Pons (tissue), 1 donor: ENCODE measurements at places on chromosomes 7 and 10.

GRCh38 chr7:133529861-133530260, 277.0 kb downstream of the EXOC4 start:
- no peak for DNase-seq

DNA sequence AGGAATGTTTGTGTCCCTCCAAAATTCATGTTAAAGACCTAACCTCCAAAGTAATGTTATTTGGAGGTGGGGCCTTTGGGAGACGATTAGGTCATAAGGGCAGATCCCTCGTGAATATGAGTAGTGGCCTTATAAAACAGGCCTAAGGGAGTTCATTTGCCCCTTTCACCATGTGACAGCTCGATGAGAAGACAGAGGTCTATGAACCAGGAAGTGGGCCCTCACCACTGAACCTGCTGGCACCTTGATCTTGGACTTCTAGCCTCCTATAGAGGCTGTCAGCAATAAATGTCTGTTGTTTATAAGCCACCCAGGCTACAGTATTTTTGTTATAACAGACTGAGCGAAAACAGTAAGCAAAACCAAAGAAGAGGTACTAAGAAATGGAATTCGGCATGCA, 14.1 kb downstream of the NUDCD3 start:
- DNase-seq, result no peak

DNA sequence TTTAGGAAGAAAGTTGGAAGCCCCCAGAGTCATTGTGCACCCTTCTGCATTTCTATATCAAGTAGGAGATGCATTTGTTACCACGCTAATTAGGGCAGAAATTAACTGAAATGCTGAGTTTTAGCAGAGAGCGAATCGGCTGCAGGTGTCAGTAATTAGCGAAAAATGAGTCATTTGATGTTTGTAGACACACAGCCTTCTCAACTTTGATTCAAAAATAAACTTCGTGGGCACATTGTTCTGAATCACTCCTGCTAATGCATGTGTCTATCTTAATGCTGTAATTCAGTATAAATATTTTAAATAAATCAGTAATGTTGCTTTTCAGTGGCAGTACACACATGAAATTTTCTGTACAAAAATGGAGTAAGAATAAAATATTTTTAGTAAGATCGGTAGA, 109.5 kb upstream of the CARD11 start:
- no peak for DNase-seq

- DNase-seq, result no peak
Measured at GRCh38 chr10:114998993-114999392, 61.0 kb downstream of the TRUB1 start.

GRCh38 chr10:75145590-75145989, 34.1 kb downstream of the SAMD8 start:
- DNase-seq, result no peak

DNA sequence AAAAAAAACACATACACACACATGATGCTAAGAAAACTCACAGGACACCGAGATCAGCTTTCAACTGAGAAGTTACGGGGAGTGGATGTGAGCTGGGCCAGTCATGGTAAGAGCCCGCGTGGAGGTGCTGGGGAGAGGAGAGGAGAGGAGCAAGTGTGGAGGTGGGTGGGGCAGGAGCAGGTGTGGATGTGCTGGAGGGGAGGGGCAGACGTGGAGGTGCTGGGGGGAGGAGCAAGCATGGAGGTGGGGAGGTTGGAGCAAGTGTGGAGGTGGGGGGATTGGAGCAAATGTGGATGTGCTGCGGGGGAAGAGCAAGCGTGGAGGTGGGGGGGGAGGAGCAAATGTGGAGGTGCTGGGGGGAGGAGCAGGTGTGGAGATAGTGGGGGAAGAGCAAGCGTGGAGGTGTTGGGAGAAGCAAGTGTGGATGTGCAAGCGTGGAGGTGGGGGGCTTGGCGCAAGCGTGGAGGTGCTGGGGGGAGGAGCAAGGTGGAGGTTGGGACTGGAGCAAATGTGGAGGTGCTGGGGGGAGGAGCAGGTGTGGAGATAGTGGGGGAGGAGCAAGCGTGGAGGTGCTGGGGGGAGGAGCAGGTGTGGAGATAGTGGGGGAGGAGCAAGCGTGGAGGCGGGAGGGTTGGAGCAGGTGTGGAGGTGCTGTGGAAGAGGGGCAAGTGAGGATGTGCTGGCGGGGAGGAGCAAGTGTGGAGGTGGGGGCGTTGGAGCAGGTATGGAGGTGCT, 24.5 kb upstream of the NCAPG2 start:
- no peak for DNase-seq

DNA sequence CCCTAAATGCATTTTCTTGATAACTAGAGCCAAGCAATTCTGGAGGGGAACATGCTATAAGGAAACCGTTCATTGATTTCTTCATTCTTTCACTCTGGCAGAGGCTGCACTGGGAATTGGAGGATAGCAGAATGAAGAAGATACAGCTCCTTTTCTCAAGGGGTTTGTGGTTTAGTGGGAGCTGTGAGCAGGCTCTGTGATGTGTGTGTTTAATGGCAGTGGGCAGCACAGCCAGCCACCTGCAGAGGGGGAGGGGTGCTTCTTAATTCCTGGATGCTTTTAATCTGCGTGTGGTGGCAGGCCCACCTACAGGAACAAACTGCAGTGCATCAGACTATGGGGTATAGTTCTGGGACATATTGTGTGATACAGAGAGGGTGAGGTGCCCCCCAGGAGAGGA, 31.9 kb downstream of the RPS24 start:
- DNase-seq, result no peak

- DNase-seq, result no peak
Measured at GRCh38 chr7:127556404-127556803, 29.0 kb downstream of the GCC1 start.

- peak; percentile 65 for DNase-seq
Measured at GRCh38 chr7:43108255-43109011, 4.0 kb upstream of the HECW1 start.

DNA sequence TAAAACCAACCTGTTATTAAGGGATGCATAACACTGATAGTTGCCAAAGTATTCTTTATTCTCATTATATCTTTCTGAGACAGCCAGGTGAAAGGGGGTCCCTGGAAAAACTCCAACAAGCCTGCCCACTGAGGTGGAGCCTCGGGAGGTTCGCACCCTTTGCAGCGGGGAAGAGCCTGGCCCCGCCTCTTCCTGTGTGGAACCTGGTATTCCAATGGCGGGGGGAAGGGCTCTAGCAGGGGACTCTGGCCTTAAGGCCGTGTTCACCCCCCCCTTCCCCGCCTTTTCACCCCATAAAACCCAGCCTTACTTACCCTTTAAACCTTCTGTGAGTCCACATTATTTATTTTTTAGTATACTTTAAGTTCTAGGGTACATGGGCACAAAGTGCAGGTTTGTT, 62.4 kb upstream of the PDK4 start:
- DNase-seq, result no peak

GRCh38 chr10:42690449-42691360, 52.3 kb upstream of the ZNF33B start:
- no peak for DNase-seq

DNA sequence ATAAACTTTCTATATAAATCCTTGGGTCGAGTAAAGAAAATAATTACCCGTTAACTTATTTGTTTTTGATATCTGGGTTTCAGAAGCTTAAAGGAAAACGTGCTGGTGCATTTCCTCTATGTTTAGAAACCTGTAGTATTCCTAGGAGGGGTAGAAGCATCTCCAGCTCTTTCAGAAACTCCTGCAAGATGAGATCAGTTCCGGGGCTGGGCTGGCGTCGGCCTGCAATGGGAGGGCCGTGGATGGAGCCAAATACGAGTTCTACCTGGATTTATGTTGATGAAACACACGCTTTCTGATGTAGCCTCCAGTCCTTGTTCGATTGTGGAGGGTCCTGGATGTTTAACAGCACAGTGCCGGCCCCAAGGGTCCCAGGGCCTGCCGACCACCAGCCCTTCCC, 35.8 kb upstream of the DIP2C start:
- DNase-seq, result no peak

- DNase-seq, result no peak
Measured at GRCh38 chr7:107179326-107180164, 10.7 kb downstream of the HBP1 start.

GRCh38 chr10:79202188-79203013, 133.6 kb downstream of the ZMIZ1 start:
- DNase-seq, result no peak

- DNase-seq, result no peak
Measured at GRCh38 chr10:26863351-26864076, 2.8 kb upstream of the ABI1 start.

GRCh38 chr7:158110034-158110590, 477.5 kb downstream of the PTPRN2 start:
- DNase-seq, result no peak

DNA sequence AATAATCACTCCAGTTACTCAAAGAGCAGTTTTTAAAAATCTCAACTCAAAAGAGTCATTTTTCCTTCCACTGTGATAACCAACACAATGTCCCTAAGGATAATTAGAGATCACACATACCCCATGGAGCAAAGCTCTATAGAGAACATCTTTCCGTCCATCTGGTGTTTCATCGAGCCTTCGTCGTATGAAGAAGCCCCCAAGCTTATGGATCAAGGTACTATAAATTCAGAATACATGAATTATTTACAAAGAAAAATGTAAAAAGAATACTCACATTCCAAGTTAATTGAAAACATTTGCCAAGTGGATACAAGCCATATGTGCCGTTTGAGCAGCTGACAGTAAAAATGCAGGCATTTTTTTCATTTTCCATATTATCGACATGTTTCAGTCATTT, 14.8 kb downstream of the GPAM start:
- no peak for DNase-seq

- DNase-seq, result no peak
Measured at GRCh38 chr10:67107670-67108069, 181.8 kb downstream of the LRRTM3 start.

DNA sequence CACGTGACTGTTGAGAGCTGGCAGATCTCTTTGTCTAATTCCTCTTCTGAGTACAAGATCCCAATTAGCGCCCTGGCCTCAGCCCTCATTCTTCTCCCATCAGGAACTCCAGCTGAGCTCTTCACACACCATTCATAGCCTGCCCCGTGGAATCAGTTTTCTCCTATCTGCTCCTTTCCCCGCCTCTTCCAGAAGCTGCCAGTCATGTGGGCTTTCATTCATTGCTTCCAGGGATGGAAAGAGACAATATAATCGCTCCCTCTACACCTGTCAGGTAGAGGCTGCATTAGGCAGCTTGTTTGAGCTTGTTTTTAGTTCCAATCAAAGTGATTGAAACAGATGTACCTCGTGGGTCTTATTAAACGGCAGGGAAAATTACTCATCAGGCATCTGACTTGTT, 515.8 kb downstream of the TYW1 start:
- DNase-seq, result no peak

- no peak for DNase-seq
Measured at GRCh38 chr7:12670000-12670729, 17.3 kb upstream of the ARL4A start.

DNA sequence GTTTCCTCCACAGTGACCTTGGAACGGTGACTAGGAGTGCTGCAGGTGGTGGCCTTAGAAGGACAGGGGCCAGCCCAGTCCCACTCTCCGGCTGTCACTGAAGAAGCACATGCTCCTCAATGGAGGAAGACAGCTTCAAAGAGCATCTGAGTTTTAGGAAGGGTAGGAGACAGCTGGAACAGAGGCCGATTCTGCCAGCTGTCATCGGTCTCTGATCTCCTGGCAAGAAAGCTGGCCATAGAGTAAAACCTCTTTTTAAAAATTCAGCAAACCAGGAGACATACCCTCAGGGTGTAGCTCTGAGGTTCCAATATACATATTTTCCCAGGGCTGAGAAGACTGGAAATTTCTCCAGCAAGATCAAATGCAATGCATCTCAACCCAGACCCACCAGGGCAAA, 55.9 kb downstream of the KCNMA1 start:
- DNase-seq, result no peak

GRCh38 chr7:68207676-68208075, 1211.0 kb downstream of the TYW1 start:
- DNase-seq, result no peak

GRCh38 chr10:78514459-78514858, 480.8 kb downstream of the RPS24 start:
- DNase-seq, result no peak

DNA sequence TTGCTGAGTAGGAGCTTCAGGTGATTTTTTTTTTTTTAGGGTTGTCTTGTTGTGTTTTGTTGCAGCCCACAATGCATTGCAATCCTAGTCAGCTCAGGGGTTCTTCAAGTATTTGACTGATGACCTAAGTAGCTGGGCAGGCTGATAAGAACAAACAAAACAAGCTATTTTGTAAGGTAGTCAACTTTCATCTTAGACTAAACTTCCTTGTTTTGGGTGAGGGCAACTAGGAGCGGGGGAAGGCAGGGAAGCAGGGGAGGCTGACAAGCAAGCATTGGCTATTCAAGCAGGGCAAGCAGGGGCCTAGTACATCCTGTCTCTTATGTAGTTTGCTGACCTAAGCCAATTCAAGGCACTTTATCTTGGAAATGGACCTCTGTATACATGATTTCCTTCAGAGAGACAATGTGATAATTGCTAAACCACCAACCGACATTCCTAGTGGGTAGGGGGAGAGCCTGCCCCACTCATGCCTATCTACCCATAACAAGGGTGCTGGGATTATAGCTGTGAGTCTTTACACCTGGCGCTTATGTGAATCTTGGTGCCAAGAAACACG, 163.3 kb upstream of the PRKCQ start:
- no peak for DNase-seq

- DNase-seq, result no peak
Measured at GRCh38 chr10:114499116-114499515, 94.8 kb upstream of the AFAP1L2 start.

- DNase-seq, result peak; percentile 25
Measured at GRCh38 chr7:154720016-154720415, 282.9 kb downstream of the PAXIP1 start.

GRCh38 chr7:1559626-1560590, 3.9 kb upstream of the TMEM184A start:
- DNase-seq, result no peak

- DNase-seq, result no peak
Measured at GRCh38 chr10:117590101-117590875, 47.7 kb downstream of the EMX2 start.
